ENCODE measurements at places on chromosomes 1 and 21.

- no peak for DNase-seq
Observed at GRCh38 chr1:209746451-209747165, 9.2 kb upstream of the TRAF3IP3 start.

DNA sequence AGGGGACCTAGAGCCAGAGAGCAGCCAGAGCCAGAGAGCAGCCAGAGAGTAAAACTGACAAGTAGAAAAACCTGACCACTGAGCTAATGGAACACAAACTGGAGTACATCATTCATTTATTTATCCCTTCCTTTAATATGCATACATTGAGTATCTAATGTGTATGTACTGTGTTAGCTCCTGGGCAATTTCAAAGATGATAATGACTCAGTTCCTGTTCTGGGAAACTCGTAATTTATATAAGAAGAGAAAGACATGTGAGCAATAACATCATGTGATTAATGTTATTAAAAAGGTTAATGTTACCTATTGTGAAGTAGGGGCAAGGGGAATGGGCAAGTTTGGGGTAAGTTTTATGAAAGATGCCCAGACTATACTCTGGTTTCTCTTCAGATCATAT lies 199.9 kb downstream of the TNR start:
- no peak for DNase-seq

- DNase-seq, result no peak
Observed at GRCh38 chr1:19458815-19459417, 26.4 kb downstream of the CAPZB start.

DNA sequence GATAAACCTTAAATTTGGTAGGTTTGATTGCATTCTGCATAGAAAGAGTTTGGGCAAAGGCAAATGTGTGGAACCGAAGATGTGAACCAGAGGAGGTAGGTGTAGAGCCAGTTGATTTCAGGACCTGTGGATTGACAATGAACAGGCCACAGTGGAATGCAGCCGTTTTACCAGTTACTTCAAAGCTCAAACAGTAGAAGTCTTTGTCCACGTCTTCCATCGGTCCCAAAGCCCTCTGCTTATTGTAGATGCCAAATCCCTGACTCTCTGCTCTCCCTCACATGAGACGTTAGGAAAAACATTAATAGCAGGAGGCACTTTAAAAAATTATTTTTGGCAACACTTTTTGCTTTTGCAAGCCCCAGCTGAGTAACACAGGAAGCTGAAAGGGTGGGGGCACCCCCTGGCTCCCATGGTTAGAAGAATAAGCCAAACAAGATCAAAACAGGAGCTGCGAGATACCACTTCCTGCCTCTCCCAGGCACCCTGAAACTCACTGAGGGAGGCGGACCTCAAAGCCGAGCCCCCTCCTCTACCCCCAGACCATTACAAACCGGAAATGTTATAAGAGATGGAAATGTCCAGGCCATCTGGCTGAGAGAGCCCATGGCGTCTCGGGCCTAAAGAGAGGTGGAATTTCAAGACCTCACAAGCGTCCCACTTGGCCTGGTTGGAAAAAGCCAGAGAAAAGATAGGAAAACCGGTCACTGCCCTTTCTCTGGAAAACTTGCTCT lies 13.5 kb downstream of the TRAF3IP3 start:
- peak; percentile 63 for DNase-seq

DNA sequence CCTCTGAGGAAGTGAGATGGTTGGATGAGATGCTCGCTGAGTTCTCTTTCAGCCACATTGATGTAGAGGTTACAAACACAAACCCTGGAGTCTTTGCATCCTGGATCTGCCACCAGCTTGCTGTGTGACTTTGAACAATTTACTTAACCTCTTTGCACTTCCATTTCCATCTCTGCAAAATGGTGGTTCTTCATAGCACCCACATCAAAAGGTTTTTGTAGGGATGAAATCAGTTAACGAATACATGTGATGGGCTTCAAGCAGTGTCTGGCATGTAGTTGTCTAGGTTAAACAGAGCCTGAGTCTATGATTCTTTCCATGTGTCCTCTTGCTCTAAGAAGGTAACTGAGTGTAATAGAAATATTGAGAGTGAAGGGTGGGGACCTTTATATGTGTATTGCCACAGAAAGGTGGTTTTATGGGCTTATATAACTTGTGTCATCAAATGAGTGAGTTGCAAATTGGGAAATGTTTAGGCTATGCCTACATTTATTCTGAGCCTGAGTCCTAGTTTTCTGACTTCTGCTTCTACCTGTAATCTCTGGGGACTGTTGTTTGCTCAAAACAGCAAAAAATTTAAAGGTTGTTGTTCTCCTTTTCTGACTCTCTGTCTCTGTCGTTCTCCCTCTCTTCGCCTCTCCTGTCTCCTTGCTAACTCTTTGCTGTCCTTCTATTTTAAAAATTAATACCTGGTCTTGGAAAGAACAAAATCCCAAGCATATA lies 27.3 kb upstream of the LRRN2 start:
- DNase-seq, result no peak

GRCh38 chr1:49995734-49996133 lies 28.0 kb downstream of the AGBL4 start:
- no peak for DNase-seq

GRCh38 chr1:59070610-59071009 lies 226.3 kb upstream of the FGGY start:
- DNase-seq, result no peak

DNA sequence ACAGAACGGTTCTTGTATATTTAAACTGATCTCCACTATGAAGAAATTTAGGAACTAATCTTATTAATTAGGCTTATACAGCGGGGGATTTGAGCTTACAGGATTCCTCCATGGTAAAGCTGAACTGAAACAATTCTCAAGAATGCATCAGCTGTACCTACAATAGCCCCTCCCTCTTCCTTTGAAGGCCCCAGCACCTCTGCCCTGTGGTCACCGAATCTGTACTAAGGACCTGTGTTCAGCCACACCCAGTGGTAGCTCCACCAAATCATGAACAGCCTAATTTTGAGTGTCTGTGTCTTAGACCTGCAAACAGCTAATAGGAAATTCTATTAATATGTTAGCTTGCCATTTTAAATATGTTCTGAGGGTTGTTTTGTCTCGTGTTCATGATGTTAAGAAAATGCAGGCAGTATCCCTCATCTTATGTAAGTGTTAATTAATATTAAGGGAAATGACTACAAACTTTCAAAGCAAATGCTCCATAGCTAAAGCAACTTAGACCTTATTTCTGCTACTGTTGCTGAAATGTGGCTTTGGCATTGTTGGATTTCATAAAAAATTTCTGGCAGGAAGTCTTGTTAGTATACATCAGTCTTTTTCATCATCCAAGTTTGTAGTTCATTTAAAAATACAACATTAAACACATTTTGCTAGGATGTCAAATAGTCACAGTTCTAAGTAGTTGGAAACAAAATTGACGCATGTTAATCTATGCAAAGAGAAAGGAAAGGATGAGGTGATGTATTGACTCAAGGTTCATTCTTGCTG lies 147.2 kb downstream of the NR5A2 start:
- no peak for DNase-seq

- DNase-seq, result no peak
Observed at GRCh38 chr1:107926436-107927080, 38.4 kb downstream of the VAV3 start.

Measured in CD4-positive, alpha-beta T cell (primary cell).